ENCODE measurements at places on chromosomes 12 and 14.

GRCh38 chr12:117344716-117345115, 16.7 kb downstream of the NOS1 start:
- no peak for DNase-seq

- DNase-seq: no peak
These were observed 13.9 kb upstream of the PUS1 start for GRCh38 chr12:131915000-131915689.

DNA sequence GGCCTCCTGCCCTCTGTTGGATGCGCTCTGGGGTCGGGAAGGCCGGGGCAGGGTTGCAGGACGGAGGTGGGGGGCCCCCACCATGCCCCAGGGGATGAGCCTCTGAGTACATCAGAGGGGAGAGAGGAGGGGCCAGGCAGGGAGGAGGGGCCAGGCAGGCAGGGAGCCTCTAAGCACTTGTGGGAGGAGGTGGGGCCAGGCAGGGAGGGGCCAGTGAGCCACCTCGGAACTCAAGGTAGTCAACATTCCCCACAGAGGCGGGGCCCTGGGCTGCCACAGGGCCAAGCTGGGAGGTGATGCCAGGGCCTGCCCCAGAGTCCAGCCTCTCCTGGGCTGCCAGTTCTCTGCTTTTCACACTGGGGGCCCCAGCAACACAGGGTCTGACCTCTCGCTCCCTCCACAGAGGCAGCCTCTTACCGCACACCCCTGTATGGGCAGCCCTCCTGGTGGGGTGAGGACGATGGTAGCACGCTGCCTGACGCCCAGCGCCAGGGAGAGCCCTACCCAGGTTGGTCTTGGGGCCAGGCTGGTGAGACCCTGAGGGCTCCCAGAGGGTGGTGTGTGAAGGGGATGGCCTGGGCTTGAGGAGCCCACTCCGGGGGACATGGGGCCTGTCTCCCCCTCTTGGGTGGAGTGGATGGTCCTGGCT, 17.4 kb downstream of the CEP170B start:
- no peak for DNase-seq

DNA sequence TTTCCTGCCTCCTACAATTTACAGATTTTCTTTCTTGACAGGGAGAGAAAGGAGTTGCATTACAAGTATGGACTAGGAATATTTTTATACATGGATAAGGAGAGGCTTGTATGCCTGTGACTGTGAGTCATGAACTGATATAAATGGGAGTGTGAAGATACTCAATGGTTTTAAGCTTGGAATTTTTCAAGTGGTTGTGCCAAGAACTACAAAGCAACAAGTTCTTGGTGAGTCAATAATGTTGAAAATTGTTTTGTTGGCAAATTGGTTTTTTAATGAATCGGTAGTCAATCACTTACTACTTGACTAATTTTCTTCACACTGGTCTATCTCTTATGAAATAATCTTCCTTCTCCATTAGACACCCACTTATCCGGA, 58.9 kb upstream of the HMGA2 start:
- no peak for DNase-seq

DNA sequence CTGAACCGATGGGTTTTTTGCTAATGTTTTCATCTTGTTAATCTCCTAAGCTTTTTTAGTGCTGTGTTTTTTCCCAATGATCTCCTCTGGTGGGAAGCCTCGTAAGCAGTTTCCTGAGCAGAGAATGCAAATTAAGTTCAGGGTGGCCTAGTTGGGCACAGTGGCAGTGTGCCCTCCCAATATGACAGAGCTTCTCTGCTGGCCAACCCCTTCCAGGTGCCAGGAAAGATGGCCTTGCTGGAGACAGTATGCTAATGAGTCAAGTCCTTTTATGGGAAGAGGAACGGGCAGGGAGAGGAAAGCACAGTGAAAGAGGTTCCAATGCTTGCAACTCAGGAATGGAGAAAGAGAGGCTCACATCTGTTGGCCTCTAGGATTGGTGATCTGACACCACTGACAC, 115.8 kb downstream of the GCH1 start:
- DNase-seq: no peak
